ENCODE measurements at places on chromosomes 12 and 14. TPM values are rescaled to one million over a fixed set of nuclear protein-coding genes. Genes with fewer than 3 reads are reported as not detected.
A peak's percentile ranks its signal among the peaks of the same experiment; 100 is the strongest.

Gene TPPP2
- not detected for total RNA-seq

Gene LARP4
- 88.5 TPM for total RNA-seq

- no peak for DNase-seq
Measured at GRCh38 chr12:49231878-49232655, 32.8 kb upstream of the TUBA1C start.

- no peak for DNase-seq
Measured at GRCh38 chr12:104133866-104134265, 4.1 kb downstream of the NFYB start.

DNA sequence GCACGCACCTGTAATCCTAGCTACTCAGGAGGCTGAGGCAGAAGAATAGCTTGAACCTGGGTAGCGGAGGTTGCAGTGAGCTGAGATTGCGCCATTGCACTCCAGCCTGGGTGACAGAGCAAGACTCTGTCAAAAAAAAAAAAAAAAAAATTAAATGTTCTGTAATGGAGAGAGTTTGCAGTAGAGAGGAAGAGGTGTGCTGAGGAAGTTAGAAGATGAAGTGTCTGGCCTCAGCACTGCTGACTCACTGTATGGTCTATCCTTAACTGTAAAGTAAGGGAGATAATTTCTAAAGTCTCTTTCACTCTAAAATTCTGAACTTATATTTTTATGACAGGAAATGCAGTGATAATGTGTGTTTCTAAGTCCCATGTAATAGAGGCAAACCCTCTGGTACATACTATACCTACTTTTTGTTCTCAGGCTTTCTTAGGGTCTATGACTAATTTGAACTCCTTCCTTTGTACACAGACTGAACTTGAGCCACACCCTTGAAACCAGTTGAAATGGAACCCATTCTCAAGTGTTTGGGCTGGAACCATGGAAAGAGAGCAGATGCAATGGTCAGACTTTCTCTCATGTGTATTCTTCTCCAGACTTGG, 278.1 kb upstream of the FAR2 start:
- no peak for DNase-seq

DNA sequence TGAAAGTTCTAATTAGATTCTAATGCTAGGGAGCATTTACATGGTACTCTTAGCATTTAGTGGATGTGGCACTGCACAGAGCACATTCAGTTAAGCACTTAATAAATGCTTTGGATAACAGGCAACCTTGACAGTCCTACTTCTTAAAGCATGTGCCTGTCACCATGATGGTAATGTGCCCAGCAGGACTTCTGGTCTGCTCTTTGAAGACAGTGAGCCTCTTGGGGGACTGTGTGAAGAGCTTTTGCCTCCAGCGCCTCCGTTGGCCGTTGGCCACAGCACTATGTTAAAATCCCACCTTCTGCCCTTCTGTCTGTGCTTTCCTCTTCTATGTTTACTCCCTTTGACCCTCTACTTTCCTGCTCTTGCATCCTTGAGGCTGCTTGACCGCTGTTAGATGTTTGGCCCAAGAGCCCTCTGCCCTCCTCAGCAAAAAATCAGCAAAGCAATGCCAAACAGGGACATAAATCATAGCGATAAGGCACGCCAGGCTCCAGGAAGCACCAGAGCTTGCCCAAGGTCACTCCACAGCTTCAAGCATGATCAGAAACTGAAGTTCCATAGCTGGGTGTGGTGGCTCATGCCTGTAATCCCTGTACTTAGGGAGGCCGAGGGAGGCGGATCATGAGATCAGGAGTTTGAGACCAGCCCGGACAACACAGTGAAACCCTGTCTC, 8.3 kb downstream of the CDKL1 start:
- peak; percentile 95 for DNase-seq

- DNase-seq, result peak; percentile 57
Measured at GRCh38 chr12:111409780-111410430, 4.2 kb downstream of the SH2B3 start.

DNA sequence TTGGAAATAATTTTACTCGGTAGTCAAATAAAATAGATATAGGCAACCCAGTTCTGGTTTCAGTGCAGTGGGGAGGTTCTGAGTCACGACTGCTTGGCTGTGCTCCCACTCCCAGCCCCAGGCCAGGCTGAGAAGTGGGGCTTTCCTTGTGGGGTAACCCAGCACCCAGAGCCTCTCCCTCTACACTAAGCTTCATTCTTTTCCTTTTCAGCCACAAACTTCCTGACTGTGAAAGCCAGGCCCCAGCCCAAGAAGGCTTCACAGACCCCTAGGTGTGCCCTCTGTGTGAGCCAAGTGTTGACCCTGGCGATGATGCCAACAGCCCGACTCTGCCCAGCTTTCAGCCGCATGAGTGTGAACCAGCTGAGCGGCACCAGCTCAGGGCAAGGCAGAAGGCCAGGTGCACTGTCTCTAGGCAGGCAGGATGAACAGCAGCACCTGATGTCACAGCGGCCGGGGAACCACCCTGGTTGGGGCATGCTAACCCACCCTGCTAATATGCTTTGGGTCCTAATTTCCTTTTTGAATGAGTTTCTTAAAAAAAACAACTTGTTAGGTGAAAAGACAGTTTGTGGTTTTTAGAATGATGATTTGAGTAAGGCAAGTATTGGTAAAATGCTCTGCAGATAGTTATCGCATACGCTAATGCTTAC, 42.2 kb upstream of the ATP23 start:
- DNase-seq, result peak; percentile 84

- no peak for DNase-seq
Measured at GRCh38 chr12:65882486-65882885, 58.2 kb downstream of the HMGA2 start.

Measured in adrenal gland (tissue), 19 donors.